ENCODE measurements at places on chromosomes 13 and 19.
A peak's percentile ranks its signal among the peaks of the same experiment; 100 is the strongest.

GRCh38 chr13:114053026-114053425 lies 79.2 kb upstream of the C13orf46 start:
- peaks cover 84% of the 10 kb centered on the region for H3K36me3 ChIP-seq
- H3K27ac ChIP-seq: no peak overlapping the region
- no peak overlapping the region for H3K4me3 ChIP-seq
- H3K4me1 ChIP-seq: peaks cover 87% of the 10 kb centered on the region
- H3K27me3 ChIP-seq: no peaks in the 10 kb centered on the region
- DNase-seq: no peak

DNA sequence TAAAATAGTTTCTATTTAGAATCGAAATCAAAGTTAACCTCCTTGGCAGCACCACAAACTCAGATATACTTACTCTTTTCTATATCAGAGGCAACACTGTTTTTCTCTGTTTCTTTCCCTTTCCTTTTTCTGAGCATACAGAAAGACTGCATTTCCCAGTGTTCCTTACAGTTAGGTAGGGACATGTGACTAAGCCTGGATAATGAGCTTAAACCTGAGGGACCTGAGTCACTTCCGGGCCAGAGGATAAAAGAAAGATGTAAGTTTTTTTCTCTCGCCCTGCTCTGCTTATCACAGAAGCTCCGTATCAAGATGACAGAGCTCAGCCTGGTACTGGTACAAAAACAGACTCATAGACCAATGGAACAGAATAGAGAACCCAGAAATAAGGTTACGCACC lies 531.9 kb downstream of the KLF12 start:
- no peaks in the 10 kb centered on the region for H3K4me1 ChIP-seq
- H3K4me3 ChIP-seq: no peak overlapping the region
- no peaks in the 10 kb centered on the region for H3K36me3 ChIP-seq
- H3K27me3 ChIP-seq: no peaks in the 10 kb centered on the region

DNA sequence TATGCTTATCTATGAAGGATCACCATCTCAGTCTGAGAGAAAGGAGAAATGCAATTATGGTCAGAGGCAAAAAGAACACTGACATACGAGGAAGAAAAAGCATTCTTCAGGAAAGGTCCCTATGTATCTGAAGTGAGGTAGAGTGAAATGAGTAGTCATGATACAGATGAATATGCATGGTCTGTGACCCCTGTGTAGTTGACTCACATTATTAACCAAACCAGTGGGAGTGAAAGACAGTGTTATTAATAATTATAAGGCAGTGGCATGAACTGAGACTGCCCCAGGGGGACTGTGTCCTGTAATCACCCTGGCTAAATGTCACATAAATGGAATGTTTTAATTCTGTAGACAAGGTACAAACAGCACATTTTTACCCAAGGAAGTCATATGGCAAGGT lies 1320.2 kb upstream of the PCDH9 start:
- H3K4me3 ChIP-seq: no peak overlapping the region
- DNase-seq: no peak
- no peaks in the 10 kb centered on the region for H3K36me3 ChIP-seq
- no peaks in the 10 kb centered on the region for H3K4me1 ChIP-seq
- H3K27ac ChIP-seq: no peak overlapping the region

DNA sequence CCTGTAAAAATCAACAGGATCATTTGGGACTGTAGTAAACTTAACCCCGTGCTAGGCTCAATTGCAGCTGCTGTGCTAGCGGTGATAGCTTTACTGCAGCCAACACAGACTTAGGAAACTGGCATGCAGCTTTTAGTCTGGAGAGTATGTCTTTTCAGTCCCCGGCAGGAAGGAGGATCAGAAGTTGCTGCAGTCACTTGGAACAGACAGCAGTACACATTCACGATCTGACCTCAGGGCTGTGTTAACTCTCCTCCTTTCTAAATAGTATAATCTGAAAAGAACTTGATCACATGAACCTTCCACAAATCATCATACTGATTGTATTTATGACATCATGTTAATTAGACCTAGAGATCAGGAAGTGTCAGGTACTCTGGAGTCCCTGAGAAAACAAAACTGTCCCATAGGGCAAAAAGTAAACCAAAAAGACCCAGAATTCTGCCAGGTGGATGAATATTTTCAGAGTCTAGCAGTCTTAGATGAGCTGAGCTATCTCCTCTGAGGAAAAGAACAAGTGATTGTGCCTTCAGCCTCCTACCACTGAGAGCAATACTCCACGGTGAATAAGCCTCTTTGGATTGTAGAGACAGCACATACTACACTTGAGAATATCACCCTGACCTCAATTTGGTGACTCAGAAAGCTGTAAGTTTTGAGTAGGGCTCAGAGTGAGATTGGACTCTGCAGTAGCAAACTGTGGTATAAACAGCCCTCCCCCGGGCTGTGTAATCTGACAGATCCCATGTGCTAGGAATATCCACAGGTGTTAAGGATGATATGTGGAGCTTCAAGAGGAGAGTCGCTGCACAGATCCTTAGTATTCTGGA lies 181.0 kb upstream of the GPR12 start:
- H3K4me3 ChIP-seq: no peak overlapping the region
- H3K4me1 ChIP-seq: no peaks in the 10 kb centered on the region
- DNase-seq: no peak
- H3K27ac ChIP-seq: no peak overlapping the region
- no peaks in the 10 kb centered on the region for H3K36me3 ChIP-seq

GRCh38 chr19:4541114-4541805 lies 1.4 kb upstream of the LRG1 start:
- H3K36me3 ChIP-seq: no peaks in the 10 kb centered on the region
- no peak overlapping the region for H3K27ac ChIP-seq
- DNase-seq: no peak
- H3K4me3 ChIP-seq: no peak overlapping the region
- H3K4me1 ChIP-seq: no peaks in the 10 kb centered on the region

GRCh38 chr13:26425443-26426358 lies 131.8 kb upstream of the WASF3 start:
- no peaks in the 10 kb centered on the region for H3K36me3 ChIP-seq
- no peaks in the 10 kb centered on the region for H3K4me1 ChIP-seq
- no peak for DNase-seq

DNA sequence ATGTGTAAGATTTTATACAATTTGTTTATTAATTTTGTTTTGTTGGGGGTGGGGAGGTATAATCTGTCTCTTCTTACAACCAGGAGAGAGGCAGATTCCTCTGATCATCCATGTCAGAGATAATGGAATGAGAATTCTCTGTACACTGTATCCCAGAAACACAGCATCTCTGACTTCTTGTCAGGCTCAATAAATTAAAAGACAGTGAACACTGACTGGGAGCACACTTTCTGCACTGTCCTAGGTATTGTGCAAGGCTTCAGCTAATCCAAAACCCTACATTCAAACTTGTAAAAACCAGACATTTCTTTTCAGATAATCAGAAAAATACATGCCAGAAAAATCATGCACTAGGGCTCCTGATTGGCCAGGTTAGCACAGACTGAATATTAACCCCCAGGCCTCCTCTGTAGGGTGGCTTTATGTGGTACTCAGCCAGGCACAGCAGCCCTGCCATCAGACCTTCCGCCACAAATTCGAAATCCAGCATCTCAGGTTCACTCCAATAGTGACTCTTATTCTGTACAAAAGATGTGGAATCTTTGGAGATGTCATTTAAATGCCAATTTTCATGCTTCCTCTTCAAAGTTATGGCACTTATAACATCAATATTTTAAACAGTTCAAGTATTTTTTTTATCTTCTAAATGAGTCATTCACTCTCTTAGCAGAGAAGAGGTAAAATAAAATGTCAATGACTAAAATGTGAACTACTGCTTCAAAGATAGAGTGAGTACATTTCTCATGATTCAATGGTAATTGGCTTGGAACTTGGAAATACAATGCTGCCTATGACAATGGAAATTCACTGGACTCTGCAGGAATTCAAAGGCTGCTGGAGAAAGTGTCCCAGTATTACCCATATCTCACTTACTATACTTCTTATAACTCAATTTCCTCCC lies 211.5 kb downstream of the KLF12 start:
- H3K27me3 ChIP-seq: no peaks in the 10 kb centered on the region
- DNase-seq: no peak
- H3K27ac ChIP-seq: no peak overlapping the region
- no peaks in the 10 kb centered on the region for H3K4me1 ChIP-seq
- H3K4me3 ChIP-seq: no peak overlapping the region

- DNase-seq: peak; percentile 18
- H3K27ac ChIP-seq: peak overlapping the region; percentile 71
- H3K27me3 ChIP-seq: no peaks in the 10 kb centered on the region
- peak overlapping the region; percentile 11 for H3K4me3 ChIP-seq
These were observed 913.8 kb upstream of the SLITRK5 start for GRCh38 chr13:86757236-86757978.

- H3K27me3 ChIP-seq: no peaks in the 10 kb centered on the region
- H3K4me3 ChIP-seq: no peak overlapping the region
- no peak overlapping the region for H3K27ac ChIP-seq
- DNase-seq: no peak
- H3K4me1 ChIP-seq: no peaks in the 10 kb centered on the region
- no peaks in the 10 kb centered on the region for H3K36me3 ChIP-seq
These were observed 131.8 kb downstream of the KCTD12 start for GRCh38 chr13:76754414-76754813.

- H3K4me3 ChIP-seq: no peak overlapping the region
- DNase-seq: no peak
- H3K36me3 ChIP-seq: no peaks in the 10 kb centered on the region
- H3K27ac ChIP-seq: no peak overlapping the region
- H3K4me1 ChIP-seq: no peaks in the 10 kb centered on the region
These were observed 2.6 kb downstream of the ERICH4 start for GRCh38 chr19:41445575-41445974.

GRCh38 chr19:46736531-46737297 lies 9.1 kb upstream of the FKRP start:
- peaks cover 71% of the 10 kb centered on the region for H3K36me3 ChIP-seq
- H3K27me3 ChIP-seq: no peaks in the 10 kb centered on the region
- DNase-seq: no peak
- H3K4me1 ChIP-seq: peaks cover 19% of the 10 kb centered on the region
- no peak overlapping the region for H3K4me3 ChIP-seq
- no peak overlapping the region for H3K27ac ChIP-seq

DNA sequence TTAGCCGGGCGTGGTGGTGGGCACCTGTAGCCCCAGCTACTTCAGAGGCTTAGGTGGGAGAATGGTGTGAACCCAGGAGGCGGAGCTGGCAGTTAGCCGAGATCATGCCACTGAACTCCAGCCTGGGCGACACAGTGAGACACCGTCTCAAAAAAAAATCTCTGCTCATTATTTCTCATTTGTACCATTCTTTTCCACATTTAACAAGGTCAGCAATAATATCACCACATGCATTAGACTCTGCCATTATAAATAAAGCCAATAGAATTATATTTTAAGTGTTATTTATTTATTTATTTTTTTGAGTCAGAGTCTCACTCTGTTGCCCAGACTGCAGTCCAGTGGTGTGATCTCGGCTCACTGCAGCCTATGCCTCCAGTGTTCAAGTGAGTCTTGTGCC lies 24.2 kb downstream of the UGGT2 start:
- H3K27me3 ChIP-seq: no peaks in the 10 kb centered on the region
- no peak for DNase-seq
- no peaks in the 10 kb centered on the region for H3K4me1 ChIP-seq
- H3K4me3 ChIP-seq: no peak overlapping the region
- no peaks in the 10 kb centered on the region for H3K36me3 ChIP-seq

DNA sequence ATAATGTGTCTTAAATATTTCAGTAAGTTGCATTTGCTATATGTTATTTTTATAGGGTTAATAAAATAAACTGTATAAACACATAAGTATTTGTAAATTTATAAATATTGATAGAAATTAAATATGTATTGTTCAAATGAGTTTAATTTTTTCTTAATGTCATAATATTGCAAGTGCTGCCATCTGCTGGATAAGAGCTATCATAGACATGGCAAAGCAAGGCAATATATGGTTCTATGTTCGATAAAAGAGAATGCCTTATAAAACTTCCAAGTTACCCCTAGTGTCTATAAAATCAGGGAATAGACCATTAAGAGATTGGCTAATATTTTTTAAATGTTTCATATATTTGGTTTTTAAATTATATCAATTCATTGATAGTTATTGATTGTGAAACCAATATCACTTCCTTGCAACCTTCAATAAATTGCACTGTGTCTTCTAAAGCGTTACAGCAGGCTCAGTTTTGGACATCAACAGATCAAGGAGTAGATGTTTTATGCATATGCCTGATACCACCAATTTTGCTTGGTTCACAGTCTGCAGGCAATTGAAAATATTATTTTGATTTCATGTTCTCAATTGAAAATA lies 29.0 kb upstream of the SLITRK6 start:
- no peak overlapping the region for H3K27ac ChIP-seq
- H3K4me1 ChIP-seq: no peaks in the 10 kb centered on the region
- H3K27me3 ChIP-seq: no peaks in the 10 kb centered on the region
- no peak overlapping the region for H3K4me3 ChIP-seq
- no peak for DNase-seq

- H3K27ac ChIP-seq: no peak overlapping the region
- H3K27me3 ChIP-seq: no peaks in the 10 kb centered on the region
- peaks cover 3% of the 10 kb centered on the region for H3K36me3 ChIP-seq
- DNase-seq: no peak
- H3K4me3 ChIP-seq: no peak overlapping the region
These were observed 15.4 kb downstream of the CERS4 start for GRCh38 chr19:8224394-8225145.

DNA sequence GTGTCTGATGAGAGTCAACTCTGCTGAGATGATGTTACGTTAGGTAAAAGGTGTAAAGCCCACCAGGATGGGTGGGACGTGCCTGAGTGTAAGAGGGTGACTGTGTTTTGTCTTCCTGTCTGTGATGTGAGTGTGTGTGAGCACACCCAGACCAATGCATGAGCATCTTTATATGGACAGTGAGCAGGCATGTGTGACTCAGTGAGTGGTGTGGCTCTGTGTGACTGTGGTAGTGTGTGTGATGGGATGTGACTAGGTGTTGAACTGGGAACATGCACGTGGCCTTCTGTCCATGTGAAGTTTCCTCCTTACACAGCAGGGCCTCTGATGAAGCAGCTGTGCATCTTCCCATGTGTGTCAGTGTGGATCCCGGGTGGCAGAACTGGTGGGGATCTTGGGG lies 17.8 kb upstream of the LGALS16 start:
- no peak for DNase-seq
- no peak overlapping the region for H3K27ac ChIP-seq
- H3K4me3 ChIP-seq: no peak overlapping the region
- H3K27me3 ChIP-seq: peaks cover 29% of the 10 kb centered on the region

DNA sequence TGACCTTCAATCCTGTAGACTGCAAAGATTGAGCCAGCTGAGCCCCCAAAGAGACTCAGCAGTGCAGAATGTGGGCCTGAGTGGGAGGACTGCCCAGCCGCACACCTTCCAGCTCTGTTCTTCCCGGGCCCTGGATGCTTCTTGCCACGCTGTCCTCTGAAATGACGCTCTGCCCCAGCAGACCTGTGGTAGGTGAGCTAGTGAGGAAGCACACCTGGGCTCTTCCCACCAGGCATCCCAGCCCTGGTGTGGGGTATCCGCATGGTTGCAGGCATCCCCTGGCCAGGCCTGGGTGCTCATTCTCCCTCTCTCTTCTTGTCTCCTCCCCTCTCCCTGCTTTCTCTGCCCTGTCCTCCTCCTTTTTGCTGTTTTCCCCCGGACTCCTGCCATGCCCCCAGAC lies 9.8 kb upstream of the MZF1 start:
- H3K4me1 ChIP-seq: no peaks in the 10 kb centered on the region
- H3K27ac ChIP-seq: no peak overlapping the region
- no peak for DNase-seq
- H3K4me3 ChIP-seq: no peak overlapping the region
